Stimulated activated CD4-positive, alpha-beta T cell treated with anti-CD3 and anti-CD28 coated beads, Interleukin-4, amount 100 ng/mL, for 1 hour (primary cell): ENCODE measurements at places on chromosomes 12 and 14.

DNA sequence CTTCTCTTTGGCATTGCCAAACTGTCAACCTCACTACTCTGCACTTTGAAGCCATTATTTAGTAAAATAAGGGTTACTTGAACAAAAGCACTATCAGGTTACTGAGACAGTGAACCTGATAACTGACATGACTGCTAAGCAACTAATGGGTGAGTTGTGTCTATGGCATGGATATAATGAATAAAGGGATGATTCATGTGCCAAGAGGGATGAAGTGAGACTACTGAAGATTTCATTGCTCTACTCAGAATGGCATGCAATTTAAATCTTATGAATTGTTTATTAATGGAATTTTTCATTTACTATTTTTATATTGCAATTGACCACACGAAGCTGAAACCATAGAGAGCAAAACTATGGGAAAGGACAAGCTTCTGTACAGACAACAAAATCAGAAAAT, 74.4 kb downstream of the CEP128 start:
- DNase-seq, result no peak

DNA sequence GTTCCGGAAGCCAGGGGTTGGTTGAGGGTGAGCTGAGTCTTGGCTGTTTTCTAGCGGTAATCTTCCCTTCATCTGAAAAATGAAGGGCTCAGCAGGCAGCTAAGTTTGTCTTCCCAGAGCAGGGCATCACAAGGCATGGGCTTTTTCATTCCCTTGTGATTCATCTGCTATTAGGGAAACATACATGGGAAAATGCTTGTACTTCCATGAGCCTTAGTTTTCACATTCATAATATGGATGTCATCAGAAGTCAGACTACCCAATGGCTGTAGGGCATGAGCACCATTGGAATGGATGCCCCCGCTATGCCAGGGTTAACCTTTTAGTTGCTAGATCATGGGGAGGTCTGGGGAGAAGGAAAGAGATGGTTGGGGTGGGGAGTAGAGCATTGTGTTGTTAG, 18.7 kb downstream of the HELB start:
- no peak for DNase-seq

DNA sequence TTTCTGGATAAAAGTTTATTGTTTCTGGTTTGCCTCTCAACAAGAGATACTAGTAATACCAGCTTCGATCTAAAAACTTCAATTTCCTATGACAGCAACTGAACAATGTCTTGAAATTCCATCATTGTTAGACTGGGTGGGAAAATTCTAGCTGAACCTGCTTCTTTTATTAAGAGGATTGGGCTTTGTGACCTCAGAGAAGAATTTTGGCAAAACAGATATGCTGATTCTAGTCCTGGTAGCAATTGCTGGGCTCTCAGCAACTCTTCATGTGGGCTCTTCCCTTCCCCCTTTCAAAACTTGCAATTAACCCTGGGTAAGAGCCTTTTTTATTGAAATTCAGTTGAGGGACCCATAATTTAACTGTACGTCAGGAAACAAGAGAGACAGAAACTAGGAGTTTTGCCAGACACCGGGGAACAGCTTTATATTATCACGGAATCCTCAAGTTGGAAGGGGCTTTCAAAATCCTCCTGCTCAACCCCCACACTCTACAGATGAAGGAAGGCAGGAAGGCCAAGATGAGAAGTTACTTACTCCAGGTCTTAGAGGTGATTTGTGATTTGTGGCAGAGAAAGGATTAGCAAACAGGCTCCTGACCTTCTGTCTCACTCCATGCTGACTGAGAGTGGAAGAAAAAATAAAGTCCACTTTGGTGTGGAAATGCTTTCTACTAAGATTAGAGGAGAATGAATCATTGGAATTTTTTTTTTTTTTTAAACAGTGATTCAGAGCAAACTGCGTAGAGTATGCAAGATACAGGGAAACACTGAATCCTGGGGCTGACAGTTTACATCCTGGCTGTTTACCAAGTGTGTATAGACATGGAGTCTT, 239.0 kb upstream of the ATP2B1 start:
- DNase-seq, result no peak

- DNase-seq, result no peak
These were observed 76.3 kb downstream of the SCAF11 start for GRCh38 chr12:45914090-45914489.

- no peak for DNase-seq
These were observed 87.0 kb downstream of the SEC23A start for GRCh38 chr14:39015964-39016577.
